Pulmonary artery endothelial cell (primary cell): ENCODE measurements at places on chromosomes 13 and 19. TPM values are rescaled to one million over a fixed set of nuclear protein-coding genes. Genes with fewer than 3 reads are reported as not detected.
A peak's percentile ranks its signal among the peaks of the same experiment; 100 is the strongest.

DNA sequence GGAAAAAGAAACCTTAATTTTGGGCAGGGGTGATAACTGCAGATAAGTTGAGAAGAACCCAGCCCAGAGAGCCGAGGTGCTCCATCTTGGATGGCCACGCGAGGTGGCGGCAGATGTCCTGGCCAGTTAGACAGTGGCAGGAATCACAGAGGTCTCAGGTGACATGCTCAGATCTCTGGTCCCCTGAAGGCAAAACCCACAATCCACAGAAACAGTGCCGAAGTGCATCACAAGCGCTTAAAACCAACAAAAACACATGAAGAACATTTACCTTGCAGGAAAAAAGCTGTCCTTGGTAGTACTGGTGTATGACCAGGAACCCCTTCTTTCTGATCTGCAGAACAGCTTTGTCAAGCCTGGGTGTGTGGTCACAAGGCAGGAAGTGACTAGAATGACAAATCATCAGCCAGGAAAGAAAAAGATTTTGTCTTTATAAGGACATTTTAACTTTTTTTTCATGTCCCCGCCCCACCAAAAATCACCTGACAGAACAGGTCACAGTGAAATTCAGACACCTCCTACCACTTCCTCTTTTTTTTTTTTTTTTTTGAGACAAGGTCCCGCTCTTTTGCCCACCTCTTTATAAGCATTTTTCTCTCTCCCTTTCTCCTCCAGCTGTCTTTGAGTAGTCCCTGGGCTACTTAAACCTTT is at the start of gene LCP1:
Gene LCP1 (minus strand): TSS at position 338 of the 651 bp plus-strand sequence. CDS start 22,515 bp downstream, outside the sequence.
- DNase-seq = no peak

- no peak for DNase-seq
Measured at GRCh38 chr13:97234236-97234635, 12.1 kb downstream of the MBNL2 start.

DNA sequence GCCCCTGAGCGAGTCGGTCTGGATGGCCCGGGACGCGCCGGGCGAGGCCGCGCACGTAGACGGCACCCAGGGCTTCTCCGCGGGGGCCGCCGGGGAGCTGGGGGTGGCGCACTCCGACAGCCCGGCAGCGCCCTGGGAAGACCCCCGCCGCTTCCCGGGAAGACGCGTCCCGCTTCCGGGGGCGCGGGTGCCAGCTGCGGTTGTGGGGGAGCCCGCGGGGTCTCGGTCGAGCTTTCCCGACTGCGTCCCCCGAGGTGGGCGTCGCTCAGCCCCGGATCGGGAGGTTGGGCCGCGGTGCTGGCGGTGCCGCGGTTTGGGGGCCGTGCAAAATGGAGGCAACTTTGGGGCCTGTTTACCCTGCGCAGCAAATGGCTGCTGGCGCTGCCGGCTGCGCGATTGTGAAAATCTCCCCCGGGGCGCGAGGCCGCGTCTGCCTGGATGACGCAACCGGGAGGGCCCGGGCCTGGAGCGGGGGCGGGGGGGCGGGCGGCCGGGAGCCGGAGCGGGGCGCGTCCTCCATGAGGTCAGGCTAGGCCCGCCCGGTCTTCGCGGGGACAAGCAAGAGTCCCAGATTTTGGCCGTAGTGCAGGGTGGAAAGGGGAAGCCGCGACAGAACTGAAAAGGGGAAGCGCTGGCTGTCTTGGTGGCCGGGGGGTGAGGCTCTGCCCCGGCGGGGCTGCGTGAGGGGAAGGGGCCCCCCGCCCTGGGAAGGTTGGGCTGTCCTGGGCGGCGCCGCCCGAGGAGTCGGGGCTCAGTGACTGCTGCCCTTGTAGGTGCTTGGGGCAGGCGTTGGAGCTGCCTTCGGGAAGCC is 11.3 kb downstream of the PEAK3 start:
- DNase-seq = peak; percentile 39

DNA sequence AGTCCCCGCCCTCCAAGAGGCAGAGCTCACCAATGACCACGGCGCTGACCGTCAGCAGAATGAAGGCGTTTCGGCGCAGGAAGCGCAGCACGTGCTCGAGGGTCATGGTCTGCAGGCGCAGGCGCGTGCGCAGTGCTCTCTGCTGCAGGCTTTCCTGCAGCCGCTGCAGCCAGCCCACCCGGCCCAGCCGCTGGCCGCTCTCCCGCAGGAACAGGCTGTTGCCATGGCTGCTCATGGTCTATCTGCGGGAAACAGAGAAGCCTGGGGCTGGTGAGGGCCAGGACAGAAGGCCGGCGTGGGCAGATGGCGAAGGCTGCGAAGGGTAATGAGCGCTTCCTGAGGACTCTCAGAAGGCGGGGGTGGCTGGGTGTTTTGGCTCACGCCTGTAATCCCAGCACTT is 7.0 kb downstream of the SLC1A6 start:
- DNase-seq = no peak

DNA sequence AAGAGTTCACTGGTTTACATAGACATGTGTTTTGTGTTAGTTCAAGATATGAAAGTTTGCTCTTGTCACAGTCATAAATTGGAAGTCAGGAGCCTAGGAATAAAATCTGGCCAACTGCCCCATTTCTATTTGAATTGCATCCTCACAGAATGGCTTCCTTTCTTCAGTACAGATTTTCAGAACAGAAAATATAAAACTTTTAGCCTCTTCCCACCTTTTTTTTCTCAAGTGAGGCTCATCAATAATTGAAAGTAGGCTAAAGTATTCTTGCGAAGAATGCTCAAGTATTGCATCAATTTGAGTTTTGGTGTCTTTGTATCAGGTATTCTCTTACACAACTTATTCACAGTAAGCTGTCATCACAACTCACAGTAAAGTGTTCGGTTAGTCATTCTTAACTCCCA is 802.7 kb downstream of the PCDH9 start:
- no peak for DNase-seq

GRCh38 chr19:50686310-50687032 is 33.1 kb downstream of the SHANK1 start:
- no peak for DNase-seq

DNA sequence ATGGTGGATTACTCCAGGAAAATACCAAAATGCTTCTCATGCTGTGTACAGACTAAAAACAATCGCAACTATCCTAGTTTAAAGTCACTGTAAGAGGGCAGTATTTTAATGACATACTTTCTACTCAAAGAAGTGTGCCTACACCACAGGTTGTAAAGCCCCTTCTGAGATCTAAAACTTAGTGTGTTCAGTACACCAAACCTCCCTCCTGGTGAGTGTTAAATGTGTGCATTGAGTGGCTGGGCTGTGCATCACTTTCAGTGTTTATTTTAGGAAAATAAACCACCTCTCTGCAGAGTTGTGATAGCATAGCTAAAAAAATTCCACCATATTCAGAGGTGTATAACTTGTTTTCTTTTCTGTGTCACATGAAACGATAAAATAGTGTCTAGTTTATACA is 263.7 kb downstream of the DACH1 start:
- DNase-seq = no peak

- DNase-seq = no peak
Measured at GRCh38 chr13:25432691-25433090, 60.9 kb downstream of the ATP8A2 start.

DNA sequence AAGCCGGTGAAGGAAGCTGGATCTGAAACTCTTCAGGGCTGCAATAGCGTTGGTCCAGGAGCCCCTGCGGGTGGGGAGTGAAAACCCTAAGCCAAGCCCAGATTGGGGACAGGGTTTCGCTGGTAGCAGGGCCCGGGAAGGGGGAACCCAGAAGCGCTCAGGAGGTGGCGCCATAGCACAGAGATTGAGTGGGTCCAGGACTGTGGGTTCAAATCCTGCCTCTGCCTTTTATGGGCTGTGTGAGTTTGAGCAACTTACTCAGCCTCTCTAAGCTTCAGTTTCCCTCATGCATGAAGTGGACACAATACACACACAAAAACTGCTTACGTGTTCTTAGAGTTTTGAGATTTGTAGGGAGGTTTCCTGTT is 8.3 kb upstream of the SYCN start:
- DNase-seq = no peak

DNA sequence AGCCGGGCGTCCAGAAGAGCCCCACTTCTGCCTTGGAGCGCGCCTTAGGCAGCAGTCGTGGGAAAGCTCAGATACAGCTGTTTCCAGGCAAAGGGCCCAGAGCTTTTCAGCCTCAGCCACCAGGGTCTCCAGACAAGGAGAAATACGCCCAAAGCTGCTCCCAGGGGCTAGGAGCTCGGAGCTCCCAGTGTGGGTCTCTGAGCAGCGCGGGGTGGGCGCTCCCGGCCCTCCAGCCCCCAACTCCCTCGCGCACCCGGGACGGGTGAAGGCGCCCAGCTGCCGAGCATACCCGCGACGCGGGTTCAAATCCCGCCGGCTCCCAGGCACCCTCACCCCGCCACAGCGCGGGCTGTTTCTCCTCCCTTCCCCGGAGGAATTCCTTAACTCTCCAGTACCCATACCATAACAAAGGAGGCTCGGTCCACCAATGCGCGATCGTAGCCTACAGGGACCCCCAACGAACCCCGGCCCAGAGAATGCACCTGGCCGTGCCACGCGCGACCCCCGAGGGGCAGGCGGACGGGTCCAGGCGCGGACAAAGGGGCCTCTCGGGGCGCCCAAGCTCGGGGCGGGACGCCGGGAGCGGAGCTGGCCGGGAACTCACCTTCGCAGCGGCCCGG is 507 bp downstream of the COL4A1 start:
- DNase-seq = no peak

DNA sequence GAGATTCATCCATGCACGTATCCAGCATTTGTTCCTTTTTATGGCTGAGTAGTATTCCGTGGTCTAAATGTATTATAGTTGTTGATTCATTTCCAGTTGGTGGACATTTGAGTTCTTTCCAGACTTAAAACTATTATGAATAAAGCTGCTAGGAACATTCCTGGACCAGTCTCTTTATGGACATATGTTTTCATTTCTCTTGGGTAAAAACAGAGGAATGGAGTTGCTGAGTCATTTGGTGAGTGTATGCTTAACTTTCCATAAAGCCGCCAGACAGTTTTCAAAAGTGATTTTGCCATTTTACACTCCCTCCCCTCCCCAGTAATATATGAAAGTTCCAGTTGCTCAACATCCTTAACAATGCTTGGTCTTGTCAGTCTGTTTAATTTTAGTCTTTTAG is 116.4 kb downstream of the TSHZ3 start:
- no peak for DNase-seq

- no peak for DNase-seq
Measured at GRCh38 chr13:98033277-98034247, 80.1 kb downstream of the IPO5 start.

GRCh38 chr19:29761575-29762232 is 46.6 kb upstream of the C19orf12 start:
- no peak for DNase-seq

DNA sequence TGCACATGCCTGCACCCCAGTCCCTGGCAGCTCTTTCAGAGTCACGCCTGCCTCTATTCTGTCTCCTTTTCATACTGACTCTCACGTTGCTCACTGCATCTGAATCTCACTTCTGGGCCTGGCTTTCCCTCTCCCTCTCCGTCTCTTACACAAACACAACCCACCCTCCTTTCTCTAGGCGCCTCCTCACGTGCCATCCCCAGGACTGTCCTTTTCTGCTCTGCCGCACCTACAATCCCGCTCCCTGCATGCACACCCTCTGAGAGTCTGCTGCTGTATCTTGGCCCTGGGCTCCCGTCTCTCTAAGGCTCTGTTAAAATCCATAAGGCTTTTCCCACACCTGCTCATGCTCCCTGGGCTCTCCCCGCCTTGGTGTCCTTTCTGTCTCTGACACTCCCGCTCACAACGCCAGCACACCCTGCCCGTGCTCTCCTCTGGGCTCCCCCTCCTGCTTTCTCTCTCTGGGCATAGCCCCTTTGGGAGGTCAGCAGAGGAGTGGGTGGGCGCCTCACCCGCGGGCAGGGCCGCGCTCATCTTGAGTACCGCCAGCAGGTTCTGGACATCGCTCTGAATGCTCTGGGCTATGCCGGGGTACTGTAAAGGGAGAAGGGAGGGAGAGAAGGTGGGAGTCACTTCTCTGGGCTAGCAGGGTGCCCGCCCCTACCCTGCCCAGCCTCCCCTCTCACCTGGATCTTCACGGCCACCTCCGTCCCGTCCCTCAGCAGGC is 12.7 kb upstream of the NUMBL start:
- DNase-seq = no peak

GRCh38 chr19:4246767-4247593 is at the start of gene YJU2:
Gene YJU2 (plus strand): TSS chr19:4247080. CDS start chr19:4247147, 67 bp downstream.
- DNase-seq = peak; percentile 98

DNA sequence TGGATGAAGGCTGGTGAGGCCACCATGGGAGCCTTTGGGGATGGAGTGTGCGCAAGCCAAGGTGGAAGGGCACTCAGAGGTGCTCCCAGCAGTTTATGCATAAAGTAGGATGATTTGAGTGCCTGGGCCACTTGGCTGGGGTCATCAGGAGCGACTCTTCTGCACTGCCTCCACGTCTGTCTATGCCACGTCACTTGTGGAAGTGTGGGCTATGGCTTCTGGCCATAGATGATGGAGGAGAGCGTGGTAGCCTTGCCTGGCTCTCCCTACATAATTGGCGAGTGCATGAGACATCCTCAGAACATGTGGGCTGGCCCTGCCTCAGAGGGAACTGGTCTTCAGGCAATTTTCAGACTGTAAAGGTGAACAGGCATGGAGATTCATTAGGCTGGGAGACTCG is 182.9 kb downstream of the TEX29 start:
- DNase-seq = no peak

GRCh38 chr19:12687496-12688196 is at the start of gene GNG14:
Gene GNG14 (plus strand): TSS chr19:12687998. CDS start chr19:12688049, 51 bp downstream.
- DNase-seq = no peak

DNA sequence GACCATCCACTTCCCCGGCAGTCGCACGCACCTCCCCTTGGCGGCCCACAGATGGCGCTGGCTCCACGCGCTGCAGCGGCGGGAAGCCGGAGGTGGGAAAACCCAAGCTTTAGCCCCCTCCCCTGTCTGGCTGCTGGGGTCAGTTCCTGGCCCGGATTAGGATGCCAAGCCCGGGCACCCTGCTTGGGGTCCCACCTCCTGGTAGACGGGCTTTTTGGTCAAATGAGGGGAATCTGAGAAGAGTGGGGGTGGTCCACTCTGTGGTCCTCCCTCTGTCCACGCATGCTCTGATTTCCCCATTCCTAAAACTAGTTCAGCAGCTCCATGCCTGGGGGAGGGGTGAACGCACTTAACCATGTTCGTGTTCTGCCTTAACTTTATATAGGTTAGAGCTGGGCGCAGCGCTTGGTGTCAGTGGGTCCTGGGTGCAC is 8.1 kb upstream of the ADGRE2 start:
- DNase-seq = no peak

The CCDC194 gene
- 0.13 and 0.63 TPM in 2 replicates for total RNA-seq

The COX6B2 gene
- not detected in 2 replicates for total RNA-seq

The SIGLEC8 gene
- total RNA-seq = not detected in 2 replicates

The IGSF23 gene
- 0.25 and 0.46 TPM in 2 replicates for total RNA-seq

The DACH1 gene
- 0.74 and 2.6 TPM in 2 replicates for total RNA-seq

The SCGB2B2 gene
- not detected in 2 replicates for total RNA-seq
